ENCODE measurements at places on chromosomes 12 and 14. TPM values are rescaled to one million over a fixed set of nuclear protein-coding genes. Genes with fewer than 3 reads are reported as not detected.

CAPZA3 gene
- not detected for total RNA-seq

SCN8A gene
- 0.66 TPM for total RNA-seq

UNG gene
- 10.7 TPM for total RNA-seq

RAB15 gene
- total RNA-seq: 0.82 TPM

ZCRB1 gene
- 33.8 TPM for total RNA-seq

PTCSC3 gene
- total RNA-seq: not detected

TROAP gene
- 3.0 TPM for total RNA-seq

AGAP2 gene
- 63.5 TPM for total RNA-seq

EEF1AKMT3 gene
- total RNA-seq: 2.6 TPM

FOXG1 gene
- not detected for total RNA-seq

FAM186B gene
- total RNA-seq: 0.85 TPM

TAS2R10 gene
- total RNA-seq: not detected

CMA1 gene
- not detected for total RNA-seq

TSPAN19 gene
- not detected for total RNA-seq

PUS7L gene
- 24.5 TPM for total RNA-seq

RPL10L gene
- total RNA-seq: not detected

ABCC9 gene
- total RNA-seq: 0.05 TPM

USP44 gene
- 0.09 TPM for total RNA-seq

ZNF891 gene
- total RNA-seq: 2.3 TPM

KRT86 gene
- 3.6 TPM for total RNA-seq

HOMEZ gene
- total RNA-seq: 10.1 TPM

OTOGL gene
- not detected for total RNA-seq

PIWIL1 gene
- total RNA-seq: not detected

LAG3 gene
- total RNA-seq: 7.6 TPM

SERPINA9 gene
- not detected for total RNA-seq

TAS2R31 gene
- total RNA-seq: 3.7 TPM

TOMM20L gene
- 0.66 TPM for total RNA-seq

PTPRB gene
- total RNA-seq: 5.5 TPM

OAS2 gene
- total RNA-seq: 29.0 TPM

PHLDA1 gene
- total RNA-seq: 19.1 TPM

INHBC gene
- total RNA-seq: 0.18 TPM

Data from natural killer cell (primary cell).